ENCODE measurements at places on chromosomes 3 and 15. TPM values are rescaled to one million over a fixed set of nuclear protein-coding genes. Genes with fewer than 3 reads are reported as not detected.

- no peak for DNase-seq
Measured at GRCh38 chr3:34185301-34185700, 386.9 kb downstream of the PDCD6IP start.

- DNase-seq = no peak
Measured at GRCh38 chr15:88042047-88042446, 214.5 kb downstream of the NTRK3 start.

GRCh38 chr3:137259701-137260100 lies 301.9 kb downstream of the IL20RB start:
- DNase-seq = no peak

DNA sequence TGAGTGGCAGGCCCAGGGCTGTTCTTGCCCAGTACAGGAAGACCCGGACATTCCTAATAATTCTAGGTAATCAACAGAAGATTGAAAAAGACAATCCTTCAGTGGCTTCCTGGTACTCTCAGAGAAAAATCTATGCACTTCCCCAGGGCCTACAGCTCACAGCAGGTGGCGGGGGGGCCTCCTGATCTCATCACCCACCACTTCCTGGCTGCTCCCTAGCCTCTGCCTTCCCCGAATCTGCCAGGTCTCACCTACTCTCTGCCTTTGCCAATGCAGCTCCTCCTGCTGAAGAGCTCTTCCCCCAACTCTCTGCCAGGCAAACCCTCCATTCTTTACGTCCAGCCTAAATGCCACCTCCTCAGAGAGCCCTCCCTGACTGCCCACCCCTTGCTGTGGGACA lies 37.5 kb downstream of the EHD4 start:
- DNase-seq = no peak

Gene ZBTB20
- 18.2 TPM for total RNA-seq

Gene CHRNA7
- total RNA-seq = 0.09 TPM

Gene DUOXA2
- not detected for total RNA-seq

Gene CYP1A2
- total RNA-seq = not detected

All from SJSA1 (cell line).